Right hindlimb (tissue), 1 donor: ENCODE measurements at places on chromosomes 2 and 18.

DNA sequence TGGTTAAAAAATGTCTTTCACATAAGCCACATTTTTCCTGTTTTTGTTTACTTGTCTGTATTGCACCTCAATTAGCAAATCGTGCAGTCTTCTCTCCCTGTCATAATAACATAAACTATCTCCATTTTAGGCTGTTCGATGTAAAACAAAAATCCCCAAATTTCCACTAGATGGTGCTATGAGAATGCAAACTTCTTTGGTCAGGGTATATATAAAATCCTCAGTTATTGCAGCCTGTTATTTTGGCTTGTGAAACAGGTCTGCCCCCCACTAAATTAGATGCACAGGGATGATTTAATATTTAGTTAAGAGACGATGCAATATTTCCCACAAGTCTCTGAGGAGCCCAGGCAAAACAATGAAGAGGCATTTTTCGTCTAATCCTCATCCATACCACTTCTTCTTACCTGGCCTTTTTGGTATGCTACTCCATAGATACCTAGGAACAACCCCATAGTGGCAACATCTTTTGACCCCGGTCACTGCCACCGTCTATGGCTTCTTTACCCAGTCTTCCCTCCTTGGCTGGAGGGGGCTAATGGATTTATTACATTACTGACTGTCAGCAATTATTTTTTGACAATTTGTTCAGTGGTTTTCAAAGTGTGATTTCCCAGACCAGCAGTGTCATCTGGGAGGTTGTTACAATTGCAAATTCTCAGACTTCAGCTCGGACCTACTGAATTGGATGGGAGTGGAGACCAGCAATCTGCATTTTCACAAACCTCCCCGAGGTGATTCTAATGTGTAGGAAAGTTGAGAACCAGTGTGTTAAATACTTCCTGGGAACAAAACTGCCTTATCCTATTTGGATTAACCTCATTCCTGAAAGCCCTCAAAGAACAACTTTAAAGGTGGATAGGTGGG, 117.4 kb upstream of the CWC22 start:
- no peak for DNase-seq

DNA sequence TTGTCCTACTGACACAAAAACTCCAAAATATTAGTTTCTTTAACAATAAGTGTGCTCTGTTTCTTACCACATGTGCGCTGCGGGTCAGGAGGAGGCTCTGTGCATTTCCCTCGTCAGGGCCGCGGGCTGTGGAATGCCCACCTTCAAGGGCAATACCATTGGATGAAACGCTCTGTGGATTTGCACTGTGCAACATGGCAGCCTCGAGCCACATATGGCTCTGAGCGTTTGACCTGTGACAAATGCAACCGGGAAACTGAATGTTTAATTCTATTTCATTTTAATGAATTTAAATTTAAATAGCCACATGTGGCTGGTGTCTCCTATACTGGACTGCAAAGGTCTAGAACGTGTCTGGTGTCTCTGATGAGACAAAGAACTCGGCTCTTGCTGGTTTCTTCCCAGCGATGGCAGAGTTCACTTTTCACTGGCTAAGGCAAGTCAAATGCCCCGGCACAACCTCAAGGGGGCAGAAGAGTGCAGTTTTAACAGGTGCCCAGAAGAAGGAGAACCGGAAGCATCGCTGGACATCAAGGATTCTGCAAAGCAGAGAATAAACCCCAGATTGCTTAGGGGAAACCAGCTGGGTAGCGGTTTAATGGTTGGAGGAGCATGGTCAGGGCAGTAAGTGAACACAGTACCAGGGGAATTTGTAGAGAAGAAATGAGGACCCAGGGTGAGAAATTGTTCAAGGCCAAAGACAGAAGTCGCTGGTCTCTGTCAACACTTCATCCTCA, 37.0 kb upstream of the TMEM18 start:
- DNase-seq: no peak

- no peak for DNase-seq
These were observed 706 bp downstream of the UBXN2A start for GRCh38 chr2:23940718-23941620.

DNA sequence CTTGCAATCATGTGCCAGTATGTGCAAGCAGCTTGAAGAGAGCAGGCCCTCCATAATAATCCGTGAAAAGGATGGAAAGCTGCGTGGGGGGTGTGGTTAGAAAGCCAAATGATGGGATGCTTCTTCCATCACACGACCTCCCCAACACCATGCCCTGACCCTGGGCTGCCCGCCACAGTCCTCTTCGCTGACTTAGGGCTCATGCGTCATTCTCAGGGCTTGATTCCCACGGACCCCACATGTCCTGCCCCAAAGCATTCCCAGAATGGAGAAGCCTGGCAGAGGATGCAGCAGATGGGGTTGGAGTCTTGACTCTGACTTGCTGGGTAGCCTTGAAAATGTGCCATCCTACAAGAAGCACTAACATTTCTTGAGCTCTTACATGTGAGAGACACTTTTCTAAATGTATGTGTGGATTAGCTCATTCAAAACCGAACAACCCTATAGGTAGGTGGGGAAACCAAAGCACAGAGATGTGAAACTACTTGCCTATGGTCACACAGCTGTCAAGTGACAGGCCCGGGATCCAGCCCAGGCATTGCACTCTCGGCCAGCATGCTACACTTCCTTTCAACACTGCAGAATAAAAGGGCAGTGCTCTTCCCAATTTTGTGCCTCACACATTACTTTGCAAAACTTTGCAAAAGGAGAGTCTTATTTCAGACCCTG, 3.7 kb downstream of the TNS1 start:
- DNase-seq: no peak

- no peak for DNase-seq
These were observed 45.1 kb upstream of the SERTAD2 start for GRCh38 chr2:64698668-64699444.

- peak; percentile 36 for DNase-seq
These were observed 23.0 kb downstream of the DBI start for GRCh38 chr2:119389615-119390306.

DNA sequence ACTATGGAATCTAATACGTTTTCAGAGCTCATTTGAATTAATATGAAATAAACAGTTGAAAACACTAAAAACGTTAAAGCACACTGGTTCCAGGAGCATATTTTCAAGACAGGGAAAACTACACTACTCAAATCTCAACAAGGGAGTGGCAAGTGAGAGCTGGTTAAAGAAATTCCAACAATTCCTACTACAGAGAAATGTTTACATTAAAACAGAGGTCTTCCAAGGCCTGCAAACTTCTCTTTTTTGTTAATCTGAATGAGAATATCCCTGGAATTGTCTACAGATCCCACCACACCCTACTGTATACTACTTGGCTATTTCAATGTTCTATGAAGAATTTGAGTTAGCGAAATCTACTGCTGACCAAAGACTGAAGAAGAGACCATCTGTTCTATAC, 231.5 kb downstream of the ZEB2 start:
- DNase-seq: no peak

DNA sequence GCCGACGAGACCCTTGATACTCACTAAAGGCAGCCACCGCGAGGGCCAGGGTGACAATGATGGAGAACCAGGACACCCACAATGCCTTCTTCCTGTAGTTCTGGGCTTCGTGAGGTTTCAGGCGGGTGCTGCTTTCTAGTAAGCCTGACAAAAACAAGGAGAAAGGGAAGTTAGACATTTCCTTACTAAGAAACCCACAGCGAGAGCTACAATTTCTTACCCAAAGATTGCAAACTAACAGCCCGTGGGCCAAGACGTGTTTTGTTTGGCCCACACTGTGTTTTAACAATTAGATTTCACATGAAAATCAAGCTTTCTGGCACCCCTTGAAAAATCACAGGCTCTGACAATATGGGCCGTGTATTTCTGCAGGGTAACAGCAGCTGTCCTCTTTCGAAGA, 5.6 kb downstream of the TMEM163 start:
- no peak for DNase-seq

- DNase-seq: peak; percentile 68
These were observed 18.2 kb downstream of the NRP2 start for GRCh38 chr2:205700331-205701132.

DNA sequence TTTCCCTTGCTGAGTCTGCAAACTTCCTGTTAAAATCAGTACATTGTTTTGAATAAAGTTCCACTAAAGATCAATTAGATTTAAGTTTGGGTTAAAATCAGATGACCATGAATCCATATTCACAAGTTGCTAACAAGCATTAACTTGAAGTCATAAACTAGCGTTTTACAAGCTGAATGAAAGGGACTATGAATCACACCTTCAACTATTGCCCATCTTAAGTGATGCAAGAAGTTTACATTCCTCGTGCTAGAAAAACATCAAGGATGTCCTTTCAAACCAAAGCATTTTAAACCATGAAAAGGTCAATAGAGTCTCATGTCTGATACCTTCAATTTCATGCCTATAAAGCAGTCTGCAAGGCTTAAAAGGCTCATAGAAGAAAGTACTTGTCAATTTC, 257.2 kb upstream of the SYT4 start:
- no peak for DNase-seq

- DNase-seq: peak; percentile 64
These were observed 63.4 kb downstream of the NCKAP5 start for GRCh38 chr2:133504566-133505505.

GRCh38 chr18:56322406-56322805, 316.0 kb downstream of the TXNL1 start:
- peak; percentile 50 for DNase-seq

GRCh38 chr18:11747731-11748130, 58.7 kb downstream of the GNAL start:
- no peak for DNase-seq

DNA sequence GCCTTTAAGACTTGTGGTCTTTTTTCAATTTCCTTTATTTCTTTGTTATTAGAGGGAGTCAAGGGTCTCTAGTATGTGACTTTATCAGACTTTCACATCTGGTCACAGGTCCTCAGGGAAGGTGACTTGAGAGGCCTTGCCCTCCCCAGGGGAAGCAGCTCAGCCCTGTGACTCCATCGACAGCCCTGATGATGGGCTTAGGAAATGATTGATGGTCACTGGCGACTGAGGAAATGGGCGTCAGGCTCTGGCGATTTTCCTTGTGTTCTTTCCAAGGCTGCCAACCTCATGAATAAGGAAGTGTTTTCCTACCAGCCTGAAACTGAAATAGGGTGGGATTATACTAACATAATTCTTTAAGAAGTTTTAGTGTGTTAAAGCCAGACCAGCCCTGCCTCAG, 21.1 kb downstream of the SERPINE2 start:
- no peak for DNase-seq

DNA sequence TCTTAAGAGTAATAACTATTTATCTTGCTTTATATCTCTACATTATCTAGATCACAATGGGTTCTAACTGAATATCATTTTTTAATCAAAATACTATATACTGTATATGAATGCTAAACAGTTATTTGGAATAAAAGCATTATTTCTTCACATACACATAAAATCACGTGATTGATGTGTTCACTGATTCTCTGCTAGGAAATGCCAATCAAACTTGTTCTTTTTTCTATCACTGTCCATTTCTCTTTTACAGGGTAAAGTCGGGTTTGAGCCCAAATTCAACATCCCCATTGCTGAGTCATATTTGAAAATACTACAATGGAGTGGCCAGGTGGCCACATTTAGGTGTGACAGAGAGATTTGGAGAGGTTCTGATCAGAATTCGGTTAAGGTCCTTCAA, 1114.0 kb upstream of the PIK3C3 start:
- DNase-seq: no peak

DNA sequence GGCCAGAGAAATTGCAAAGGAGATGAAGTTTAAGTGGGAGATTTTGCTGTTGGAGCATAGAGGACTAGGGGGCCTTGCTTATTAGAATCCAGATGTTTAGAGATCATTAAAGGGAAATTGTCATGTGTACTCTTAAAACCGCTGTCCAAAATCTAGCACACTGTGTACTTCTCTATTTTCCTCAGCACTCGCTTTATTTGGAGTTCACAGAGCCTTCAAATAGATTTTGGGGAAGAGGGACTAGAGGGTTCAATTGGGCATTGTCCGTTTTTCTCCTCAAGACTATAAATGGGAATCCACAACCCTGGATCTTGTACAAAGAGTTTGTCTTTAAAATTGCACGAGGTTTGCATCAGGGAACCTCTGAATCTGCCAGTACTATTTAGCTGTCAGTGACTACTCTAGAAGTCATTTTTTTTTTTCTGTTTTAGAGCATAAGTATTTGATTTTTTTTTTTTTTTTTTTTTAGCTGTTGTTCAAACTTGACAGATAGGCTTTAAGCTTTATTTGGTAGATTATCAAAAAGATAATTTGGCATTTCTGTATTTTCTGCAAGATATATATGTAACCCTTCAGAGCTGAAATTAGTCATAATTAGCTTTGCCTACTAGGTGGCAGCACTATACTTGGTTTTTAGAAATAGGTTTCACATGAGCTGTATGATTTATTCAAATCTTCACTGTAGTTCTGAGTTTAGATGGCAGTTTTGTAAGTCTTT, 14.2 kb downstream of the PMS1 start:
- DNase-seq: no peak

DNA sequence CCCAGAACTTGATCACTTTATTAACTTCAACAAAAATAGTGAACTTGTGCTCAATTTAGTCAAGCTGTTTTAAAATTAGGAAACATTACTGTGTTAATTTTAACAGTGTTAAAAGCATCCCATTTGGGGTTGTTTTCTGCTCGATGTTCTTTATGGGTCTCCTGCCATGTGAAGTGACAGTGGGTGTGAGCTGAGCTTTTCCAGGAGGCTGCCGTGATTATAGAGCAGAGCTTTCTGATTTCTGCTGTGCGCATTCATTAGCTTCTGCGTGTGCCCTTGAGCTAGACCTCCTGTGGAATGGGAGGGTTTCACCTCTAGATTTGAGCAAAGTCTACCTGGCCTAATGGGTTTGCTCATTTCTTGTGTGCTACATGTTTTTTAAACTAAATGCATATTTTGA, 121.5 kb downstream of the WDSUB1 start:
- no peak for DNase-seq

DNA sequence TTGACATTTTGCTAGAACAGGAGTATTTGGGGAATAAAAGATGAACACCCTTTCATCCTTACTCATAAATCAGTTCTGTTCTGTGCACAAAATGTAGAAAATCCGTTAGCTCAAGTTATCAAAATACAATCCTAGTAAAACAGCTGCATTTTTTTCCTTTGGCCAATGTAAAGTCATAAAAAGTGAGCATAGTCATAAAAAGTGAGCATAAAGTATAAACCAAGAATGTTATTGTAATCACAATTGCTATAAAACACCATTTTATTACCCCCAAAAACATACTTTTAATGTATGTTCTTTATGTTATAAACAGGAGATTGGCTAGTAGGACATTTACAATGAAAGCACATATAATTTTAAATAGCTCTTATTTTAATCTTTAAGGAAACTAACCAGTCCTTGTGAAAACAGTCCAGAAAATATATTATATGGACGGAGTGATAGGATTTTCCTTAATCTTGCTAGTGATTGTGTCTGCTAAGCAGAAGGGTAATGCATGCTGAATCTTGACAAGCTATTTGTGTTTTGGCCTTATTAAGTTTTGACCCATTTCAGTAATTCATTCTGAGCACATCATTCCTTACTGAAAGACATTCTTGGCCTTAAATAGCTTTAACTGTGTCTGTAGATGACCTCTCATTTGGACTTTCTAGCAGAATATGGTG, 891.8 kb downstream of the DSC3 start:
- no peak for DNase-seq
